ENCODE measurements at places on chromosomes 2 and 18.

GRCh38 chr18:22517356-22517755 is 99.6 kb upstream of the CTAGE1 start:
- DNase-seq: peak; percentile 59

GRCh38 chr2:36329746-36330472 is 25.7 kb upstream of the CRIM1 start:
- peak; percentile 40 for DNase-seq

DNA sequence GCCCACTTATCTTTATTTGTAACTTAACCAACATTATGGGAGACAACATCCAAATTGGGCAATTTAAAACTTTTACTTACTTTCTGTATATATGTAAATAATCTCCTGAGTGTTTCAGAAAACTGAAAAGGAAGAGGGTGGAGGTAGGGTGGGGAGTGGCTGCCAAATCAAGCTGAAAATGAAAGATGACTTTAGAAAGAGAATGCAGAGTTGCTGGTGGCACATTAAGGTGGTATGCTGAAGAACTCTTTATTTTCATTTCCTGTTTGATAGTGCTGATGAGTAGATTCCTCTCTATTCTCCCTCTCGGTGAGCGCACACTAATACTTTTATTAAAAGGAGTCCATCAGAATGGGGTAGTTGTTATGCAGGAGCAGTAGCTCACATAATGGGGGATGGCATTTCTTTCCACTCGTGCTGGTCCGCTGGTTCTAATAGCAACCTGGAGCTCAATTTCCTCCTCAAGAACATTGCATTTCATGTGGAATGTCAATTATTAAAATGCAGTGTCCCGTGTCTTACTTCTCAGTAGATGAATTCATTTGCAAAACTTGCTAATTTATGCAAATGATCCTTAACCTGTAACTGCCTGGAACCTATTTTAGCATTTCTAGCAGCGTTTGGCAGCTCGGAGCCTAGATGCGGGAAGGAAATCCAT is 466.9 kb upstream of the HNRNPA3 start:
- DNase-seq: no peak

DNA sequence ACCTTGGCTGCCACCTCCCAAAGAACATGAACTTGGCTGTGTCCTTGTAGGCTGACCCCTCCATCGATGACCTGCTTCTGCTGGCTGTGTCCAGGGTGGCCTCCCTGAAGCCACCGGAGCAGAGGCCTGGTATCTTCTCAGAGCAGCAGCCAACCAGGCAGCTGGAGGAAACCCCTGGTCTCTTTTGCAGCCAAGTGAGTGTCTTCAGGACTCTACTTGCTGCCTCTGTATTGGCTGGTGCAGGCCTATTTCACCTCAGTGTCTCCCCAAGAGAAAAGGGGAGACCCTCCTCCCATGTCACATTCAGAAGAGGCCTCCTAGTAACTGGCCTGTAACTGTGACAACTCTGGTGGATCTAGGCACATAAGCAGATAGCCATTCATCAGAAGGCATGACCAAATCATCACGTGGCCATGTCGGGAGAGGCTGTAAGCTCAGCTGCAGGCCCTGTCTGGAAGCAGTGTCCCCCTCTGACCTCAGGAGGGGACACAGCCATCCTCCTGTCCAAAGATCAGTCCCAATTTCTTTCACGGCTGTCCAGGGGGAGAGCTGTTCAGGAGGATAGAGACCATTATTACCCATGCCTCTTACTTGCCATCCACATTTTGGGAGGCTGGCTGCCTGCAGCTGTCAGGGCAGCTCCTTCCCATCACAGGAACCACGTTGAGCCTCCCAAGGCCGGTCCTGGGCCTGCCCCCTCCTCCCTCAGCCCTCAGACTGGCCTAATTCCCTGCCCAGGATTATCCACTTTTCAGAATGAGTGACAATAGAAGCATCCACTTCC is 20.9 kb upstream of the ROCK2 start:
- no peak for DNase-seq

DNA sequence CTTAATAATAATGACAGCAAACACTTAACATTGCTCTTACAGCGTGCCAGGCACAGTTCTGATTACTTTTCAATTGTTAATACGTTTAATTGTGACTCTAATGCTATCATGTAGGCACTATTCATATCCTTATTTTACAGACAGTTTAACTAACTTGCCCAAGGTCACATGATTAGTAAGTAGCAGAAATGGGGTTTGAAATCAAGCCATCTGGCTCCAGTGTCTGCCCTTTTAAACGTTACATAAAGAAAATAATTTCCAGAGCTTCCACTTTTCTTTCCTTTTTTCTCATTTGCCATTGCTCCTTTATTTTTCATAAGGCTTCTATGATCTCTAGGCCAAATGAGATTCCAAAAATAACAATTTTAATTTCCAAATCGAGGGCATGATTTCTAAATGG is 50.6 kb upstream of the IKZF2 start:
- no peak for DNase-seq

- DNase-seq: peak; percentile 61
Measured at GRCh38 chr18:74806700-74807416, 209.2 kb downstream of the ZNF407 start.

DNA sequence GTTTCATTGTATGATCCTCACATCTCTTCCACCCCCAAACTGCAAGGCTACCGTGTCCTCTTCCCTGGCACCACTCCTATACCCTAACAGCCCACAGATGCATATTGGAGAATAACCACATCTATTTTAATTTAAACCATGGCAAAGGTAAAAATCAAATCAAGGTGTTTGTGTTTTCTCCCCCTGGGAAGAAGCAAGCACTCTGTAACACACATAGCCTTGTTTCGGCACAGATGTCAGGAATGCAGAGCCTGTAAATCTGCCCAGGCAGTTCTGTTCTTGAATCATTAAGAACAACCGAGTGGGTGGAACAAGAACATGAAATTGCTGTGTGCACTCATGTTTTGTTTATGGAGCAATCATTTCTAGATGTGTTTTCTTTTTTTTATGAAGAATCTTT is 6.8 kb upstream of the COX7A2L start:
- DNase-seq: peak; percentile 65

- peak; percentile 97 for DNase-seq
Measured at GRCh38 chr2:20071397-20072383, 20.3 kb upstream of the LAPTM4A start.

GRCh38 chr2:215283221-215283620 is 28.6 kb upstream of the ATIC start:
- DNase-seq: no peak

GRCh38 chr2:64404002-64404731 is 49.8 kb upstream of the LGALSL start:
- peak; percentile 54 for DNase-seq

GRCh38 chr18:48819276-48819675 is 131.5 kb downstream of the SMAD7 start:
- DNase-seq: no peak

All from adipocyte (in vitro differentiated cells).